ENCODE measurements at places on chromosomes 5 and 9.

DNA sequence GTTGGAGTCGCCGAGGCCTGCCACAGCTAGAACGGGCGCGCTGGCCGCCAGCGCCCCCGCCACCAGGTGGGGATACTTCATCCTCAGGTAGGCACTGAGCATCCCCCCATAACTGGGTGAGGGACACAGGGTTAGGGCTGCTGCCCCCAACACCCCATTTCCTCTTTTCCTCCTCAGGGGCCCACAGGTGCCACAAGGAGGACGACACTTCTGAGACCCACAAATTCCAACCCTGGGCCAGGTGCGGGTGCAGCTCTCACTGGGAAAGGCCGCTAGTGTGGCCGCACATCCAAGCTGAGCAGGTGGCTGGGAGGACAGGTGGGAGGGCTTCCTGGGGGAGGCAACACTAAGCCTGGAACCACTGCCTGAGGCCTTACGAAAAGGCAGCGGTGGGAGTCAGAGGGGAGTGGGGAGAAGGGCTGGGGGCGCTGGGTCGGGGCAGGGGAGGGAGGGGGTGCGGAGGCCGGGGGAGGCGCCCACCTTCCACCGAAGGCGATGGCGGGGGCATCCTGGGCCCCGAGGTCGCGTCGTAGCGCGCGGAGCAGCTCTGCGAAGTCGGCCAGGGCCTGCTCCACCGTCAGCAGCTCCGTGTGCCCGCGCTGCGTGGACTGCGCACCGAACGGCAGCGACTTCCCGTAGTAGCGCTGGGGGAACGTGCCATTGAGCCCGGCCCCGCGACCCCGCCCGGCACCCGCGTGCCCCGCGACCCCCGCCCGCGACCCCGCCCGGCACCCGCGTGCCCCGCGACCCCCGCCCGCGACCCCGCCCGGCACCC, 961 bp downstream of the DPP7 start:
- no peak for DNase-seq

DNA sequence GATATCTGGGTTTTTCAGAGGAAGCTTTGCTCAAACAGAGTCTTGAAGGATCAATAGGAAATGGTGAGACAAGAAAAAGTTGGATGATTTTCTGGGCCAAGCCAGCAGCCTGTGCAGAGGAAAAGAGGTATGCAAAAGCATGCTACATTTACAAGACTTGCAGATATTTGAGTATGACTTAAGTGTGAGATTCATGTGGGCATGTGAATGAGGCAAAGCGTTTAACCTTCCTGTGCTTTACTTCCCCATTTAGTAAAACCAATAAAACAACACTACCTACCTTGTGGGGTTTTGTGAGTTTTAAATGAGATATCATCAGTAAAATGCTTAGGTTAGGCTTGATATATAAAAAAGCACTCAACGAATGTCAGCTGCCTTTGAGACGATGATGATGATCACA, 58.1 kb downstream of the PIP5K1B start:
- DNase-seq, result no peak

DNA sequence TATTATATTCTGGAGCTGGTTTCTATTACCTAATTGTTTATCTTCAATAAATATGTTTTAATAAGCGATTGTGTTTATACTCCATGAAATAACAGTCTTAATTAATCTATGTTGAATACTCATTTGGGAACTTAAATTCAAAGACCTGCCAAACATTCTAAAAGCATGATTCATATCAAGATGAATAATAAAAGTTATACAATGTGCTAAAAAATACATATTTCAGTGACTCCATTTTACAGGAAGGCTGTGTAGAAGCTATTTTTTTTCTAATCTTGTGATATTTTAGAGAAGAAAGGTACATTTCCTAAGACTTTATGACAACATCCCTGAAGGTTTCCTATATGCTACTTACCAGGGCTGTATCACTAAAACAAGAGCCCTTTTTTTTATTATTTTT, 417.9 kb downstream of the NFIB start:
- DNase-seq, result no peak

DNA sequence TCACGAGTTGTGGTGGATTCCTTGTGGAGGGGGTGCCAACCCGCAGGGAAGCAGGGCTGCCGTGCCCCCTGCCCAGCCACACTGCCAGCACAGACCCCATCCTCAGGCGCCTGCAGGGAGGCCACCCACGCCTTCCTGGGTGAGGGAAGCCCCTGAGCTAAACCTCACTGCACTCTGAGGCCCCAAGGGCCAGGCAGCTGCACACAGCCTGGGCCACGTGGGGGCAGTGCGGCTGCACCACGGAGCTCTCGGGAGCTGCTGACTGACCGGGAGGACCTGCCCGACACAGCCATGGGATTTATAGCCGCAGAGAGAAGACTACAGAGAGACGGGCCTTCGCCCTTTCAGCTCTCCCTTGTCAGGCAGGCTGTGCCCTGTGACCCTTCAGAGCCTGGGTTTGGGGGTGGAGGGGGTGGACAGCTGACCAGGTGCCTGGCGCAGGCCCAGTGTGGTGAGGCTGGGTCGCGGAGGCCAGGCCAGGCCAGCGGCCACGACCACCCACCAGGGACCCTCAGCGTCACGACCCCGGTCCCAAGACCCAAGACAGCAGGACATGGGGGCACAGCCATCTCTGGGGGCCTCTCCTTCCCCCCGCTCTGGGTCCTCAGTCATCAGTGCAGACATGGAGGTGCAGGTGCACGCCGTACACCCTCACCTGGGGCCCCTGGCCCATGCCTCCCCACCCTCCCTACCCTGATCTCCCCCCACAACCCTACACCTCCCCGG, 4.3 kb upstream of the AHRR start:
- DNase-seq, result peak; percentile 61

All from stimulated activated CD8-positive, alpha-beta memory T cell treated with anti-CD3 and anti-CD28 coated beads, Interleukin-2, amount 100 ng/mL, for 48 hours (primary cell).